Activated T-helper 1 cell treated with Interleukin-2 at 50 U/mL for 16 hours (primary cell): ENCODE measurements at places on chromosomes 11 and 22.

- DNase-seq: no peak
These were observed 1164.1 kb upstream of the CNTN5 start for GRCh38 chr11:97856666-97857065.

- no peak for DNase-seq
These were observed 5.2 kb downstream of the CAPN5 start for GRCh38 chr11:77071671-77072605.

DNA sequence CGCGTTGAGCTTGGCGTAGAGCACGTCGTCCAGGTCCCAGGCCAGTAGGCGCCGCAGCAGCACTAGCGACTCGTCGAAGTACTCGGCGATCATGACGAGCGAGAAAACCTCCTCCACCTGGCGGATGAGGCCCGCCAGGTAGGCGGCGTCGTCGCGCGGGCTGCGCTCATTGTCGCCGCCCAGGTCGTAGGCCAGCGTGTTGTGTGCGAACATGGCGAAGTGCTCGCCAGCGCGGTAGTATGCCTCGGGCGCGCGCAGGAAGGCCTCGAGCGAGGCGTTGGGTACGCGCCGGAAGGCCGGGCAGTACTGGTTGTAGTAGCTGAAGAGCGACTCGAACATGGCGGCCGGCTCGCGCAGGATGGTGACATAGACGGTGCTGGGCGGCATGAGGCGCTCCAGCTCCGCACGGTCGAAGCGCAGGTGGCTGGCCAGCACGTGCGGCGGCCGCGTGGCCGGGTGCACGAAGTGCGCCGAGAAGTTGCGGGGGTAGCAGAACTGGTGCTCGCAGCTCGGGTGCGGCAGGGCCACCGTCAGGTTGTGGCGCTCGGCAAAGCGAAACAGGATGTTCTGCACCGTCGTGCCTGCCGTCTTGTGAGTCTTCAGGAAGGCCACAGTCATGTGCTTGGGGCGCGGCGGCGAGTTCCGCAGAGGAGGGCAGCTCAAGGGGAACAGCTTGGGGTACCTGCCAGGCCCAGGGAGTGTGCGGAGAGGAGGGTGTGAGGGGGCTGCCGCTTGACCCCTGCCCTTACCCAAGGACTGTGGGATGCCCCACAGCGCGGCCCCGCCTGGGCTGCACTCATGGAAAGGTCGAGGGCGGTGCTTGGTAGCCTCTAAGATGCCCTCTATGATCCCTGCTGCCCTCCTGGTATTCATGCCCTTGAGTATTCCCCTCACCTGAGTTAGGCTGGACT is 5.7 kb downstream of the GAL3ST3 start:
- no peak for DNase-seq

GRCh38 chr11:17343907-17344306 is 7.7 kb upstream of the NCR3LG1 start:
- no peak for DNase-seq

DNA sequence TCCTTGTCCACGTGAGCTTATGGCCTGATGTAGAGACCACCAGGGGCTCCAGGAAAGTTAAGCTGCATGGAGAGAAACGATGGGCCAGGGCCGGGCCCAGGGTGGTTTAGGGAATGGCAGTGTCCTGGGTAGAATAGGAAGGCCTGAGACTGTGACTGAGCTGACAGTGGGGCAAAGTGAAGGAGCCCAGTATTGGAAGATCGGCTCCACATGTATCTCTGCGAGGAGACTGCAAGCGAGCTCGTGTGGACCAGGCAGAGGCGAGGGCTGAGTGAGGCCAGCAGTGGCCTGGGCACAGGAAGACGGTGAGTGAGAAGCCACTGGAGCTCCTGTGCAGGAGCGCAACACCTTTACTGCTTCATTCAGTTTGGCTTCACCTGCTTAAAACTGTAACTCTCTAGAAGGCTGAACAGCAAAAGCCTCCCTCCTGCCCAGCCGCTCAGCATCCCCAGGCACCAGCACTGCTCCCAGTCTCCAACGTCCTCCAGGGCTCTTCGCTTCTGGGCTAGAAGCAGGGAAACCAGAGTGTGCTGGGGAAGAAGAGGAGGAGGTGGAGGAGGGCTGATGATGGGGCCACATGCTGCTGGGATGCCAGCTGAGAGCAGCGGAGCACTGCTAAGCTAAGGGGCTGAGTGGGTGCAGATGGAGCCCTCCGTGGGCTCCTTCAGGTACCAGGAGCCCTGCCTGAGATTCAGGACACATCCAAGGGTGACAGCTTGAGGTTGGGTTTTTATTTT is 13.5 kb downstream of the TCIRG1 start:
- no peak for DNase-seq

- DNase-seq: no peak
These were observed 14.5 kb upstream of the CAPRIN1 start for GRCh38 chr11:34037016-34037415.

DNA sequence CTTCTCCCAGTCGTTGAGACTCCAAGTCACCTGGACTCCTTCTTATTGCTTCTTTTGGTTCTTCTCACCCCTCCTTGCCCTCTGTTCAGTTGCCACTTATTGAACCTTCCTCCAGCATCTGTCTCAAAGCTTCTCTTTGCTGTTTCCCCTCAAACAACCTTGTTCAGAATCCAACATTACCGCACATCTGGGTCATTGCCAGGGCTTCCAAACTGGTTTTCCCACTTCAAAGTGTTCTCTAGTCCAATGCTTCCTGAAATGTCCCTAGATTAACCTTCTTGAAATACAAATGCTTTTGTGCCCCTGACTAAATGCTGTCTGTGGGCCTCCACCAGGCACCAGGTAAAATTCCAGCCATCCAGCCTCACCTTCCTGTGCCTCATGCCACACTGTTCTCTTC is 100.8 kb upstream of the TTC12 start:
- DNase-seq: no peak

DNA sequence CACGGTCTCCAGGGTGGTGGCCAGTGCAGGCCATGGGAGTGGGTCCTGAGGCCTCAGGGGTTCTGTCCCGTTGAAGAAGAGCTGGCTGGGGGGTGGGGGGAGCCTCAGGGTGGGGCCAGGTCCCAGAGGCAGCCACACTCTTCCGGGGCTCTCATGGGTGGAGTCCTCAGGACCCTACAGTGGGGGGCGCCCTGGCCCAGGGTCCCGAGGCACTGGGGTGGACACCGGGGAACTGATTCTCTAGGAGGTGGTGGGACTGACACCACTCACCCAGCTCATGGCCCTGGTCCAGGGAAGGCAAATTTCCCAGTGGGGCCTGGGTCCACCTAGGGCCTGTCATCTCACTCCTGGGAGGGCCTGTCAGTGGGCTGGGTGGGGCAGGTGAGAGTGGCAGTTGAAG is 12.8 kb downstream of the GGT5 start:
- DNase-seq: no peak

DNA sequence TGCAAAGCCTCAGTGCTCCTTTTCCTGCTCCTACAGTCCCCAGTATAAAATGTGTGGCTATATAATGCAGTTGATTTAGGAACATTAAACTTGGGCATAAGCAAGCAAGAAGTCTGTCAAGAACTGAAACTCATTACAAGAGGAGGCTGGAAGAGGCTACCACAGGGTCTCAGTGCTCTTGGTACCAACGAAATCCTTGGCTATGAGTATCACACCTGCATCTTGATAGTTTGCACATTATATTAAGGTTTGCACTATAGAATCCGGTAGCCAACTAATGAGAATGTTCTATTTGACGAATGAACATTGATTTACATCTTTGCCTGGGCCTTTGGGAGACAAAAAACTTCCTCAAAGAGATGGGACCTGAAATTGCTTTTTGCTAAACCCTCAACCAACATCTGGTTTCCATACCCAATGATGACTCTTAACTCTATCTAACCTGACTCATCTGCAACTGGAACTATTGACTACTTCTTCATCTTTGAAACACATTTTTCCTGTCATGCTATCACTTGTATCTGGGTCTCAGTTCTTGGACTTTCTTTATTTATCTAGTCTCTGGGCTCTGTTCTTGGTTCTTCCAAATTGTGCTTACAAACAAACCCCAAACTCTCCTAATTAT is 207.2 kb upstream of the CTSC start:
- no peak for DNase-seq

- DNase-seq: no peak
These were observed 2.3 kb upstream of the IL17REL start for GRCh38 chr22:50014655-50015401.

DNA sequence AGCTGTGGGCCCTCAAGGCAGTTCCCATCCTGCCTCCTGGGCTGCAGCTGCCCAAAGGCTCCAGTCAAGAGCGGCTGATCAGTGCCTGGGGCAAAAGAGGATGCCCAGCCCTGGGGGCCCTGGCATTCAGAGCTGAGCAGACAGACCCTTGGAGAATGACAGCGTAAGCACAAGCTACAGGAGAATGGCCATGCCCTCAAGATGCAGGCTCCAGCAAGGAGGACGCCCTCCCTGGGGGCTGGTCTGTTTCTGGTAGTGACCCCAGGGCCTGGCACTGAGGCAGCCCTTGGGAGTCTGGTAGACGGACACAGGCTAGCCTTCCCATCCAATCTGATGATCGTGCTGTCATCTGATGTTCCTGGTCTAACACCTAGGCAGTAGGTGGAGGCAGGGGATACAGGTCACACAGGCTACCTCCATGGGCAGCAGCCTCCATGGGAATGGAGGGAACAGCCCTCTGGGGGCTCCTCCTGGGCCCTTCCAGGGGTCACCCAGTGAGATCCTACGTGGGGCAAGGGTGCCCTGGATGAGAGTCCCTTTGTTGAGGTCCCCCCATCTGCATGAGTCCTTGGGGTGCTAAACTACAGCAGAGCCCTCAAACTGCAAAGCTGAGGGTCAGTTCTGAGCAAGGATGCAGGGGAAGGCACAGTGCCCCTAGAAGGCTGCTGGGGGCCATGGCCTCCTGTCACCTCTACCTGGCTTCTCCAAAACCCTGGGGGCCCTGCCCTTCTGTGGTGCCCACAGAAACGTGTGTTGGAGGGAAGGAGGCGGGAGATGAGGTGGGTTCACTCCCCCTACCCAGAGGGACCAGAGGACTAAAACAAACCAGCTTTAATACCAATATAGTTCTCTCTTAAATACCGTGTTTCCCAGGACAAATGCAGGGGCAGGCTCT is 10.2 kb upstream of the SF1 start:
- no peak for DNase-seq
